Stimulated activated CD4-positive, alpha-beta T cell treated with anti-CD3 and anti-CD28 coated beads, Interleukin-1b, Interleukin-23, amount 100 ng/mL, for 1 hour (primary cell): ENCODE measurements at places on chromosomes 16 and 17.

DNA sequence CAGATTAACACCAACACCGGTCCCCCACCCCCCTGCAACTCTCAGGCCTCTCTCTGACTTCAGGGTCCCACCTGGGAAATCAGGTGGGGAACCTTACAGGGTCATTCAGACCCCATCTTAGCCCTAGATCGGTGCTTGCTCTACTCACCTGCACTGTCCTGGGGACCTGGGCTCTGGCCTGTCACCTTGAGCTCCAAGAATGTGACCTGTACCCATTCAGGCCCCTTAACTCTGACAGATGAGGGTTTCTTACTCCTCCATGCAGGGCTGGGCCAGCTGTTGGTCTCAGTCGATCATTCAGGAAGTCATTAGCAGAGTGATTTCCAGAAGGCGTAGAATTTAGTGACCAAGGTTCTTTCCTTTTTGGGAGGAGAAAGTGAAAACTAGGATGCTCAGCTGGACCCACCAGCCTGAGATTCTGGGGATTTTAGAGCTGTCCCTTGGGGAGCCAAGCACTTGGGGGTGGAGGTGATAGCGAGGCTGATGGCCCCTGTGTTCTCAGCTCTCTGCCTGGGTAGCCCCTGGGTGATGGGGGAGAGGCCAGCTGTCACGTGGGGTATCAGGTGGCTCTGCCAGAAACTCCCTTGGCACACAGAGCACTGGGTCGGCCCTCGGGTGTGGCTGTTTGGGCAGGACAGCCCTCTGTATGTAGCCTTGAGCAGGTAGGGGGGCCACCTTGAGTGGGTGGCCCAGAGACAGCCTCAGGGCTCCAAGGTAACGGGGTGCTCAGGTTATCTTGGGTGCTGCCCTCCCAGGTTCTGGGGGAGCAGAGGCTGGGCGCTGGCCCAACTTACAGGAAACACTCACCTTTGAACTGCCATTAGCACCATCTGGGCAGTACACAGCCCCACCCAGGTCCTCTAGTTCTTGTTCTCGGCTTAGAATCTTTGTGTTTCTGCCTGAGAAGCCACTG is 724 bp downstream of the MVP start:
- no peak for DNase-seq

DNA sequence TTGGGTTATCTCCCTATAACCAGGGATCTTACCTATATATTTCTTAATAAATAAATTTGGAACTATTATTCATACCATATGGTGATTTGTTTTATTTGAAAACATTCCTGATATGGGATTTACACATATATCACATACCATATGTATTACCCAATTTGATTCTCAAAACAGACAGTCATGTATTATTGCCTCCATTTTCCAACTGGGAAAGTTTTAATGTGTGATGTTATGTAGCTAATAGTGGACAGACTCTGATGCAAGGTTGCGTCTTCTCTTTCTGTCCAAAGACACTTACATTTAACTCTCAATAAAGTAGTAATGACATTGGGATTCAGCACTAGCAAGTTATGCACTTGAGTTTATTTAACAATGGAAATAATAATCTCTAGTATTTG is 1.1 kb downstream of the KRTAP9-9 start:
- no peak for DNase-seq

DNA sequence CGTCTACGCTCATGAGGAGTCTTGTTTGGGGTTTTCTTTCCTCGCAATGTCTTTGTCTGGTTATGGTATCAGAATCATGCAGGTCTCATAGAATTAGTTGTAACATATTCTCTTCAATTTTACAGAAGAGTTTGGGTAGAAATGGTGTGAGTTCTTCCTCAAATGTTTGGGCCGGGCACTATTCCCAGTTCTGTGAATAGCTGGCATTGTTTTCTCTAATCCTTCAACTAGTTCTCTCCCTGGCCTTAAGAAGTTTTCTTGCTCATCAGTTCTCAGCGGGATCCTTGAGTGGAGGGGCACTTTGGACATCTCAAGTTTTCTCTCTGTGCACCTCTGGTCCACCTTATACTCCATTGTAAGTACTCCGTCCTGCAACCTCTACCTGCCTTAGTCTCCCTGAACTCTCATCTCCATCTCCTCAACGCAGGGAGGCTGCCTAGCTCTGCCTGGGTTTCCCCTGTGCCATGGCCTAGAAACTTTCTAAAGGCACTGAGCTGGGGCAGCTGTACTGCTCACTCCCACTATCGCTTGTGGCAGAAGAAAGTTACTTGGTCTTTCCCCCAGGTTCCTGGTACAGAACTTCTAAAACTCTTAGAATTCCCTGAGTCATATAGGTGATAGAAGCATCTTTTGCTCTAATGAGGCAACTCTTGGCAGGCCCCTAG is 16.9 kb downstream of the NSMCE1 start:
- DNase-seq: no peak

- no peak for DNase-seq
Measured at GRCh38 chr17:56681561-56682266, 88.2 kb downstream of the NOG start.

GRCh38 chr17:69434164-69434579 is 19.7 kb downstream of the MAP2K6 start:
- no peak for DNase-seq

DNA sequence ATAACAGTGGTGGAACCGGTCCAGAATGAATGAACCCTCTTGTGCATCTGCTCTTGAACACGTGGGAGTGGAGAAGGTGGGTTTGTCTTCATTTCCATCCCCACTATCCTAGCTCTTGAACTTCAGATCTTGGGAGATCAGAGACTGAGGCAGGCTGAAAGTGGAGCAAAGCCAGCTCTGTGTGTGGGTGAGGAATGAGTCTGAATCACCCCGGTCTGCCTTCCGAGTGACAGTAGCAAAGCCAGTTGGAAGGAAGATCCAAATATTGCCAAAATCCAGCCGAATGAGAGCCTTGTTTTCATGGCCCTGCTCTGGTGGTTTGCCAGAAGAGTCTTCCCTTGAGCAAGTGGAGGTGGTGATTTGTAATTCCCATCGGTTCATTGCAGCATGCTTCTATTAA is 29.0 kb upstream of the ASIC2 start:
- no peak for DNase-seq

DNA sequence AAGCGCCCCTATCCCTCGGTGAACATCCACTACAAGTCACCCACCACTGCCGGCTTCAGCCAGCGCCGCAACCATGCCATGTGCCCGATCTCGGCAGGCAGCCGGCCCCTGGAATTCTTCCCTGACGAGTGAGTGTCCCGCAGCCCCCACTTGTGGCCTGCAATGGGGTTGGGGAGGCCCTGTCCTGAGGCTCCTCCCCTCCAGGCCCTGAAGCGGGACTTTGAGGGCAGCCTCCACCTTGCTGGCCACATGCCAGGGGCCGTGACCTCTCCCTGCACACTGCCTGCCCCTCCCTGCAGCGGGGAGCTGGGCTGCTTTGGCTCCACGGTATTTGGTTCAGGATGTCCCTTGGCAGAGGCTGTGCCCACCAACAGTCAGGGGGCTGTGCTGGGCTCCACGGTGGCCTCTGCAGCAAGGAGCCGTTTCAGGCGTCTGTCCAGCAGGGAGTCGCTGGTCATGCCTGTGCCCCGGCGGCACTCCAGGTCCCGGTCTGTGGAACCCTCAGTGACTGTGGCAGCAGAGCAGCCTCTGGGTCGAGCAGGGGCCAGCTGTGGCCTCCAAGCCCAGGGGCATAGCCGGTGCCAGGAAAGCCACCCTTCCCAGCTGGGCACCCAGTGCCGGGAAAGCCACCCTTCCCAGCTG is 8.3 kb downstream of the NME3 start:
- no peak for DNase-seq

- DNase-seq: no peak
Measured at GRCh38 chr17:35002876-35003551, 22.7 kb downstream of the LIG3 start.

- no peak for DNase-seq
Measured at GRCh38 chr17:74152591-74153455, 50.7 kb upstream of the RPL38 start.

GRCh38 chr16:17109413-17109812 is 361.3 kb downstream of the XYLT1 start:
- no peak for DNase-seq

- no peak for DNase-seq
Measured at GRCh38 chr16:74034862-74035261, 261.8 kb upstream of the PSMD7 start.

- no peak for DNase-seq
Measured at GRCh38 chr17:38617074-38617860, 11.5 kb upstream of the SRCIN1 start.
